Right hindlimb (tissue), 1 donor: ENCODE measurements at places on chromosomes 2 and 18.

- no peak for DNase-seq
Measured at GRCh38 chr18:80250740-80251364, 3.5 kb upstream of the PARD6G start.

GRCh38 chr18:63511285-63511684 is 30.9 kb upstream of the SERPINB12 start:
- no peak for DNase-seq

GRCh38 chr2:181790716-181791649 is 100.5 kb upstream of the ITPRID2 start:
- DNase-seq, result no peak

- DNase-seq, result no peak
Measured at GRCh38 chr2:12244070-12244469, 472.7 kb upstream of the TRIB2 start.

DNA sequence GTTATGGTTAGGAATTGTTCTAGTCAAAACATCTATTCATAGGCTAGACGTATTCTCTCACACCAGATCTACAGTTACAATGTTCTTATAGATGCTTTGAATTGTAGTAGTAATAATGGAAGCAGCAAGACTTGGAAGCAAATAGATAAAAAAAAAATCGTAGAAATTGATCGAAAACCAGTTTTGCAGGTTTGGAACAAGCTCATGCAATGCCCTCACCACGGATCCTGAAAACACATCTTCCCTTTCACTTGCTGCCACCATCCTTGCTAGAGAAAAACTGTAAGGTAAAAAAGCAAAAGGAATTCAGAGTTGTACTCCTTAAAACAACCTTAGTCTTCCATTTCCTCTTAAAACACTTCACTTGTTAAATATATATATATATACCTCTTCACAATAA is 4.4 kb downstream of the SULT1C4 start:
- no peak for DNase-seq

DNA sequence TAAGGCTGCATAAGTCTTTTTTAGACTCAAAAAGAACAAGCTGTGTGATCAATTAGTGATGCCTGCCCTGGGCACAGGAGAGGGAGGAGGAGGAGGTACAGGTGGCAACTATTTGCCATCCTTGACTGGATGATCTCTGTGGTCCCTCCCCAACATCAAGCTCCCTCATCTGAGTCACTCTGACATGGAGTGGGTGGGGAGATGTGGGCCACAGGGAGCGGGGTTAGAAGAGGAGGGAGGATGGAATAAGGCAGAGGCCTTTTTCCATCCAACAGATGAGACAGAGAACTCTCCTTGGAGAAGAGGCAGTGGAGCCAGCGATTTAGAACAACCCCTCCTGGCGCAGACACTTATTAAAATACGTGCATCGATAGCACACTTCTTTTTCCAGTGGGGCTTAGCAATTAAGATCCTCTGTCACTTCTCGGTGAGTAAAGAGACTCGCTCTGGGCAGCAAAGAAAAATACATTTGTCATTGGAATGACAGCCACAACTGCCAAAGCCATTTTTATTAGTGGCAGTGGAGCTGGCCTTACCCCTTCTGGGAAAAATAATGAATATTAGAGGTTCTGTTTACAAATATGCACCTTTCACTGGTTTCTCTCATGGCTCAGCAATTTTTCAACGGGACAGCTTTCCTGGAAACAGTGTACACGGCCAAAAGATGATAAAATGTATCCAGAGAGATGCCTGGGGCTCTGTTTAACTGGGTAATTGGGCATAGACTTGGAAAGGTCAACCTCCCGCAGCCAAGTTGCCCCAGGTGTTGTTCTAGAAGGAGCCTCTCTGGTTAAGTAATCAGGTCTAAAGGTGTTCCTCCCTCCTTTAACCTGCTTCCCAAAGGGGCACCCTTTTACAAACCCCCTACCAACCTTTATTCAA is 238.4 kb upstream of the CXCR4 start:
- no peak for DNase-seq

- DNase-seq, result no peak
Measured at GRCh38 chr2:194672994-194673393, 984.0 kb upstream of the SLC39A10 start.

DNA sequence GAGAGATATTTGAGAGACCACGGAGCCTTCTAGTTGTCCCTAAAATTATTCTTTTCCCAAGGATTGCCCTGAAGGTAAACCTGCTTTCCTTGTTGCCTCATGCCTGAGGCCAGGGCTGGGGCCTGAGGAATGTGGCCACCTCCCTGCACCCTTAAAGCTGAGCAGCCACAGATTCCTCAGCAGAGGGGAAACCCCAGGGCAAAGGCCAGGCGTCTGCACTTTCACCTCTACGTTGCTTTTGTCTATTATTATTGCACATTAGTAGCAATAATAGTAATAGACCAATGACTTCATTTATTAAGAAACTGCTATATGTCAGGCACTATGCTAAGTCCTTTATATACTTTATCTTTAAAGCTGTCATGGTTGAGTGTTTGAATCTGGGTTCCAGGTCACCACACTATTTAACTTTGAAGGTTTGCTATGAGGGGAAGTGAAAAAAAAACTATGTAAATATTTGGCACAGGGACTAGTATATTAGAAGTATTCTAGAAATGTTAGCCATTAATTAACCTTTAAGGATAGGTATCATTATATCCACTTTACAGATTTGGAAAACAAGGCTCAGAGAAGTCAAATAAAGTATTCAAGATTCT is 104.2 kb downstream of the LRRC30 start:
- no peak for DNase-seq

DNA sequence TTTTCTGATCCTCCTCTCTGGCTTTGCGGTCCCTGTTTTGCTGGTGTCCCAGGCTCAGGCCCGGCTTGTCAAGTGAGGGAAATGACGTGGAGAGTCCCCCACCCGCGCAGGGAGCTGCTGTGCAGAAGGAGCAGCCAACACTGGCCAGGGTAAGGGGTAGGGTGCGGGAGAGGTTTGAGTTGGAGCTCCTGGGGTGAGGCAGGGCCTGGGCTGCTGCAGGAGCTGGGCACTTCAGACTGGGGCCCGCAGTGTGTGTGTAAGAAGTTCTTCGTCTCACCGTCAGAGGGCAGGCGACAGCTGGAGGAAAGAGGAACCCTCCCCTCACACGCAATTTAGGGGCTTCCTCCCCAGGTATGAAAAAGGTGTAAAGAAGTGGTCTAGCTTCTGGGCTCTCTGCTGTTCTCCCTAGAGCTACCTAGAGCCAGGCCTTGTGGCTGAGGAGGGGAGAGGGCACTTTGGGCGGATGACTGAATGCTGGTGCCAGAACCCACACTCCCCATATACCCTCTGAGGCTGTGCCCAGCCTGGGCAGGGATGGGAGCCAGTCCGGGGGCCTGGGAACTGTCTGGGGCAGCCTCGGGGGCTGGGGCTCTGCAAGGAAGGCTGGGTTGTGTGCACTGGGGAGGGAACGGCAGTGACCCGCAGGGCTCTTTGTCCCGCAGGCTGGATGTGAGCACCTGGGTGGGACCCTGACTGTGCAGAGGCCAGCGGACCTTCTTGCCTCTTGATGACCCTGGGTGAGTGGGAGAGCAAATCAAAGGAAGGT is 11.8 kb downstream of the CELF4 start:
- no peak for DNase-seq

DNA sequence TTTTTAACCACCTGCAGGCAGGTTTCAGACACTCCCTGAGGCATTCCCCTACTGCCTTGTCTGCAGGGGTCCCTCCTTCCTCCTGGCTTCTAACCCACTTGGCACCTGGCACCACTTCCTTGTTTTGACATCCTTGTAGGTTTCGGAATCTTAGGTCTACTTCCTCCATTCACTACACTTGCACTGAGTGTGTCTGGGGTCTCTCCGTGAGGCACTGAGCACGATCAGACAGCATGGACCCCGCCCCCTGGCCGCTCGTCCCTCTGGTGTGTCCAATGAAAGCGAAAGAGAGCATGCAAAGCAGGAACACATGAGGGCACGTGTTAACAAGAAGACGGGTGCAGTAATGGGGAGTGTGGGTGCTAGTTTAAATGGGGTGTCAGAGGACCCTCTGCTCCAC is 63.8 kb downstream of the HAUS1 start:
- no peak for DNase-seq

DNA sequence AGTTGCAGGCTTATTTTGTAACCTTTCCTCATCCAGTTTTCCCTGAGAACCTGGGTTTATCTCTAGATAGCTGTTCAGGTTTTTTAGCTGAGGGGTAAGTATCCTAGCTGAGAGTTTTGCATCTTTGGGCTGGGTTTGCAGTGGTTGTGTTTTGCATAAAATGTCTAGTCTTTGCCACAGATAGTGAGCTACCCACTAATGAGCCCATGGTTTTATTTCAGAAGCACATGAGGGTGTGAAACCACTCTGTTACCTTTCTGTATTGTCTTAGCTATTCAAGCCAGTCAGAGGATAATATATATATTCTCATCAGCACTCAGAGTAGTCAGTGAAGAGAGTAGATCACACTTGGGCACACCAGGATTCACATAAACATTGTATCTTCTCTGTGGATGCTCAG is 24.6 kb upstream of the TXNDC2 start:
- DNase-seq, result no peak

DNA sequence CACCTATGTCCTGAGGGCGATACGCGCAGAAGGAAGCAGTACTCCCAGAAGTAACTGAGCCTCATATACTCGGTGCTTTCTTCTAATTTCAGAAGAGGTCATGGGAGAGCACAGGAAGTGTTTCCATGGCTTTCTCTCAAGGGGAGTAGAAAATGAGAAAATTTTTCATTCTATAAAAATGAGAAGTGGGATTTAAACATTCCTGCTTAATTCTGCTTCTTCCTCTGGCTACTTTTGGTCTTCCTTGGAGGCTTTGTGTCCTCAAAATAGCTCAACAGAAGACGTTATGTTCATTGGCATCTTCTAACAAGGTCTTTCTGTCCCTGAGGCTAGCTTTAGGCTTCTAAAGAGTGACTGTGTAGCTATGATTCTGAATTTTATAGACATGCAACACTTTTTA is 497.0 kb downstream of the TDRD15 start:
- no peak for DNase-seq

DNA sequence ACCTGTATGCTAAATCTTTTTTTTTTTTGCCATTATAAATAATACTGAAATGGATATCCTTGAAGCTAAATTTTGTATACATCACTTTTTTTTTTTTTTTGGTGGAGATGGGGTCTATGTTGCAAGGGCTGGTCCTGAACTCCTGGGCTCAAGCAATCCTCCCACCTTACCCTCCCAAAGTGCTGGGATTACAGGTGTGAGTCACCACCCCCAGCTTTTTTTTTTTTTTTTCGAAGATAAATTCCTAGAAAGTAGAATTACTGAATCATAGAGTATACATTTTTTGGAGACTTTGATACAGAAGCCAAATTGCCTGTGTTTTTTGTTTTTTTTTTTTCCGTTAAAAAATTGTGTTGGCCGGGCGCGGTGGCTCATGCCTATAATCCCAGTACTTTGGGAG is 51.0 kb upstream of the MCFD2 start:
- no peak for DNase-seq

GRCh38 chr2:60096556-60096955 is 456.9 kb downstream of the BCL11A start:
- no peak for DNase-seq

DNA sequence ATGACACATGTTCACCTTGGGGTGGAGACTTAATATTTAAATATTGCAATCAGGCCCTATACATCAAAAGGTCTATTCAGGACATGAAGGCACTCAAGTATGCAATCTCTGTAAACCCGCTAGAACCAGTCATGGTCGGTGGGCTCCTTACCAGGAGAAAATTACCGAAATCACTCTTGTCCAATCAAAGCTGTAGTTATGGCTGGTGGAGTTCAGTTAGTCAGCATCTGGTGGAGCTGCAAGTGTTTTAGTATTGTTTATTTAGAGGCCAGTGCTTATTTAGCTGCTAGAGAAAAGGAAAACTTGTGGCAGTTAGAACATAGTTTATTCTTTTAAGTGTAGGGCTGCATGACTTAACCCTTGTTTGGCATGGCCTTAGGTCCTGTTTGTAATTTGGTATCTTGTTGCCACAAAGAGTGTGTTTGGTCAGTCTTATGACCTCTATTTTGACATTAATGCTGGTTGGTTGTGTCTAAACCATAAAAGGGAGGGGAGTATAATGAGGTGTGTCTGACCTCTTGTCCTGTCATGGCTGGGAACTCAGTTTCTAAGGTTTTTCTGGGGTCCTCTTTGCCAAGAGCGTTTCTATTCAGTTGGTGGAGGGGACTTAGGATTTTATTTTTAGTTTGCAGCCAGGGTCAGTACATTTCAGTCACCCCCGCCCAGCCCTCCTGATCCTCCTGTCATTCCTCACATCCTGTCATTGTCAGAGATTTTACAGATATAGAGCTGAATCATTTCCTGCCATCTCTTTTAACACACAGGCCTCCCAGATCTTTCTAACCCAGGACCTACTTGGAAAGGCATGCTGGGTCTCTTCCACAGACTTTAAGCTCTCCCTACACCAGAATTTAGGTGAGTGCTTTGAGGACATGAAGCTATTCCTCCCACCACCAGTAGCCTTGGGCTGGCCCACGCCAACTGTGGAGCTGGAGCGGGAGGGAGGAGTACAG is 108.1 kb downstream of the XRCC5 start:
- DNase-seq, result no peak

DNA sequence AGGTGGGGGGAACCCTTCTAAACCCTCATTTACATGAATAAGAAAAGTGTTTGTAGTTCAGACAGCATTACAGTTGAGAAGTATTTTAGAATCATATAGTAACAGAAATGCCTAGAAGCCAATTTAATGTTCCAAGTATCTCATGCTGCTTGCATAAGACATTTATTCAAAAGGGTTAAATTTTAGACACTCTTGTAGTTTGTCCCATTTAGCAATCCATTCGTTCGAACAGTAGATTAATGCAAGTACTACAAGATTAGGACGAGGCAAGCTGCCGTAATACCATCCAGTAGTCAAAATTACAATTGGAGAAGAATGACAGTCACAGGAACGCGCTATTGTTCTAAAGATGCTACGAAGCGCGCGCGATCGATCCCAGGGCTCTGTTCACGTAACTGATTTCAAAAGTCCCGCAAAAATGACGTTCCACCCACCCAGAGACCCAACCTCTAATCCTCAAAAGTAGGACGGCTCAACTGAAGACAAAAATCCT is 1.2 kb downstream of the TMEM237 start:
- no peak for DNase-seq

- no peak for DNase-seq
Measured at GRCh38 chr2:120394764-120395163, 48.8 kb downstream of the INHBB start.

DNA sequence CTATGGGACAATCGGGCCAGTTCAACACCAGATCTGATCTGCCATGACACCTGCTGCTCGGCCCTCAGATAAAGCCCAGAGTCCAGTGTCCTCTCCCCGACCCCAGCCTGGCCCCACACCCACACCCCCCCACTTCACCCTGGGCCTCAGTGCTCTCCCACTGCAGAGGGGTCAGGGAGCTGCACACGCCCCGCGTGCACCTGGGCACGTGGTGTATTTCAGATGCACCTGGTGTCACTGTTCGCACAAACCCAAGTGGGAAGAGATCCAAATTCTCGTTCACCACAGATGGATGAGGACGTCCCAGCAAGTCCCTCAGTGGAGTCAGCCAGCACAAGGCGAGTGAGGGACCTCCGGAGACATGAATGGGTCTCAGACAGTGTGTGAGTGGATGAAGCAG is 161.3 kb downstream of the RTP5 start:
- DNase-seq, result no peak

DNA sequence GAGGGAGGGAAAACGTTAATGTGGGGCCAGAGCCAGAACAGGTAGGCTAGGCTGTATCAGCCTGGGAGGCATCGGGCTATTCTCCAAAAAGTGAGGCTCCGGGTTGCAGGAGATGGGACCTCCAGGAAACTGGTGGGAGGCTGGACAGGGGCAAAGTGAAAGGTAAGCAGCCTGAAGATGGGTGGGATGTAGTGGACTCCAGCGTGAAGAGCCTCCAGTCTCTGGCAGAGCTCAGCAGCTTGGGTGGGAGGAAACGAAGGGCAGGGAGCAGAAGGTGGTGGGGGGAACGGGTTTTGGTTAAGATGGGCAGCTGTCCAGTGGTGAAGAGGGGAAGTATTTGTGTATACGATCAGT is 3.1 kb upstream of the EMX1 start:
- DNase-seq, result no peak
